Thymus (tissue), 14 donors: ENCODE measurements at places on chromosomes 7 and 10.

DNA sequence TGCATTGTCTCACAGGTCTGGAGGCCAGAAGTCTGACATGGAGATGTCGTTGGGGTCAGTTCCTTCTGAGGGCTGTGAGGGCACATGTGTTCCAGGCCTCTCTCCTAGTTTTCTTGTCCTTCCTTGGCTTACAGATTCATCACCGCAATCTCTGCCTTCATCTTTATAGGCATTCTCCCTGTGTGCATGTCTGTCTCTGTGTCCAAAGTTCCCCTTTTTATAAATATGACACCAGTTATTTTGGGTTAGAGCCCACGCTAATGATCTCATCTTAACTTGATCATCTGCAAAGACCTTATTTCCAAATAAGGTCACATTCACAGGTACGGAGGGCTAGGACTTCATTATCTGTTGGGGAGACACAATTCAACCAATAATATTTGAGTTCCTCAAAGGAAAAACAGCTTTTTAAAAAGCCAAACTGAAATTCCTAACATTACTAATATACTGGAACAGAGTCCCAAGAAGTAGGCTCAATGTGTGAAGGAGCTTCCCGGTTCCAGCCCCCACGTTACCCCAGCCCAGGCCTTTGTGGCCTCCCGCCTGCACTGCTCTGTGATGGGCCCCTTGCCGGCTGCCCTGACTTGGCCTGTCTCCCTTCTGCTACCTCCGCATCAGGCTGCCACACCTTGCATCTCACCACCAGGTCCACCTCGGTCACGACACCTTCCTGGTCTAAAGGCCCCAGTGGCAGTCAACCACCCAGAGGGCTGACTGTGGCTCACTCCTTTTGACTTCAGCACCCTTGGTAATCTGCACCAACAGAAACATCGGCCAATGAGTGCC lies 142.7 kb downstream of the KCNMA1 start:
- no peak overlapping the region for H3K27ac ChIP-seq
- no peaks in the 10 kb centered on the region for H3K27me3 ChIP-seq
- H3K4me3 ChIP-seq: no peak overlapping the region
- no peaks in the 10 kb centered on the region for H3K4me1 ChIP-seq
- no peaks in the 10 kb centered on the region for H3K36me3 ChIP-seq

DNA sequence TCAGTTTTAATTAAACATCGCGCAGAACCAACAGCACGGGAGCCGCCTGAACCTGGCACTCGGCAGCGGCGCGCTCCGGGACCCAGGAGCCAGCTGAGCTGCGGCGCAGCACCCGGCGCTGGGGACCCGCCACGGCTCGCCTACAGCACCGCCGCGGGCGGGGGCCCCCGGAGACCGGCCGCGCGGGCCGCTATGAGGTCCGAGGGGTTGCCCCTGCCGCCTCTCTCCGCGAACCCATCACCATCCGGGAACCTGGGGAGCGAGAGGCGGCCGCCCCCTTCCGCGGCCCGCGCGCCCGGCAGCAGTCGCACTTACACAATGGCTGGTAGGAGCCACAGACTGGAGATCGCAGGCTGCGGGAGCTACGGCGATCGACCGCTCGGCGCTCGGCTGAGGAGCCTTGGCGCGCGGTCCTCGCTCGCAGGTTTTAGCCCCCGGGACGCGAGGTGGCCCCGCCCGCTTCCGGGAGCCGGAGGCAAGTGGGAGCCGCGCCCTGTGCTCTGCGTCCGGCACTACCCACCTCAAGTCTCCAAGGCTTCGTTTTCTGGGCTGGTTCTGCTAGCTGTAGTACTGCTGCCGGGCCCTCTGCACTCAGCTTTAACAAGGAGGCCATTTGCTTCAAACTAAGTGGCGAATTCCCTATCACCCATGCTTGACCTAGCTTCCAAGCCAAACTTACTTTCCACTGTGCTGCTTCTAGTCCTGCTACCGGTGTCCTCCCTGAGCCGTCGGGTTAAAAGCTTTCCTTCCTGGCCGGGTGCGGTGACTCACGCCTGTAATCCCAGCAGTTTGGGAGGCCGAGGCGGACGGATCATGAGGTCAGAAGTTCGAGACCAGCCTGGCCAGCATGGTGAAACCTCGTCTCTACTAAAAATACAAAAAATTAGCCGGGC lies at the start of gene TPK1:
TSS of gene TPK1 (minus strand) at position 402 of the 893 bp plus-strand sequence. CDS start 451 bp downstream, outside the sequence.
- H3K4me1 ChIP-seq: peaks cover 10% of the 10 kb centered on the region
- peak within 1 kb of the TSS; percentile 86 for H3K4me3 ChIP-seq
- DNase-seq: peak; percentile 82
- peak within 1 kb of the TSS; percentile 81 for H3K27ac ChIP-seq
- no peaks in the 10 kb centered on the region for H3K27me3 ChIP-seq

GRCh38 chr10:63829020-63829419 lies 307.8 kb downstream of the REEP3 start:
- H3K27ac ChIP-seq: no peak overlapping the region
- no peak for DNase-seq
- no peaks in the 10 kb centered on the region for H3K36me3 ChIP-seq
- no peaks in the 10 kb centered on the region for H3K4me1 ChIP-seq

DNA sequence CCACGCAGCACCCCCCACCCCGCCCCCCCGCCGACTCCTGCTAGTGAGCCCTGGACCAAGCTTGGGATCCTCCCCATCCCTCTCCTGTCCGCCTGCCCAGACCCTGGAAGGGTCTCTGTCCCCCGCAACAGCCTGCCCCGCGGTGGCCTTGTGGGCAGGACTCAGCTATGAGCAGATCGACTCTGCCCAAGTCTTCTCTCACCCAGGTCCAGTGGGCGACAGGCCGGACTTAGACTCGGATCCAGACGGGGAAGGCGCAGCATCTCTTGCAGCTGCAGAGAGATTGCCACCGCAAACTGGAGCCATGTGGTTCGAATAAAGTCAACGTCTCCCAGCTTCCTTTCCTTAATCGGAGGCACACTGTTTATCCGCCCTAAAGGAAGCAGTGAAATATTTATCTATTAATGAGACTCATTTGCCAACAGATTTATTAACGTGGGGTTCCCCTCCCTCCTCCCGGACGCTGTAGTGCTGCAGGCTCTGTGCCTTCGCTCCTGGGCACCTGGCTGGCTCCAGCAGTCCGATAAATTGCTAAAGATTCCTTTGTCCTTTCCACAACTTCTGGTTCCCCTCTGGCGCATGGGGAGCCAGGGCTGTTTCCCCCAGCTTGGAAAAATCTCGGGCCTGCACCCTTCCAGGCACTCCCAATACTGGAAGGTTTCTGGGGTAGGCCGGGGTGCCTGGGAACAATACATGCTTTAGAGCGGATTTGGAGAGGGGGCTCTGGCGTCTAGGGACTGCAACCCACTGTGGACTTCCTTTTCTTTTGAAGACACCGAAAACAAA lies 634 bp upstream of the HOXA7 start:
- peaks cover 30% of the 10 kb centered on the region for H3K4me1 ChIP-seq
- no peak for DNase-seq
- no peak overlapping the region for H3K4me3 ChIP-seq
- H3K36me3 ChIP-seq: no peaks in the 10 kb centered on the region
